ENCODE measurements at places on chromosomes 3 and 15.

DNA sequence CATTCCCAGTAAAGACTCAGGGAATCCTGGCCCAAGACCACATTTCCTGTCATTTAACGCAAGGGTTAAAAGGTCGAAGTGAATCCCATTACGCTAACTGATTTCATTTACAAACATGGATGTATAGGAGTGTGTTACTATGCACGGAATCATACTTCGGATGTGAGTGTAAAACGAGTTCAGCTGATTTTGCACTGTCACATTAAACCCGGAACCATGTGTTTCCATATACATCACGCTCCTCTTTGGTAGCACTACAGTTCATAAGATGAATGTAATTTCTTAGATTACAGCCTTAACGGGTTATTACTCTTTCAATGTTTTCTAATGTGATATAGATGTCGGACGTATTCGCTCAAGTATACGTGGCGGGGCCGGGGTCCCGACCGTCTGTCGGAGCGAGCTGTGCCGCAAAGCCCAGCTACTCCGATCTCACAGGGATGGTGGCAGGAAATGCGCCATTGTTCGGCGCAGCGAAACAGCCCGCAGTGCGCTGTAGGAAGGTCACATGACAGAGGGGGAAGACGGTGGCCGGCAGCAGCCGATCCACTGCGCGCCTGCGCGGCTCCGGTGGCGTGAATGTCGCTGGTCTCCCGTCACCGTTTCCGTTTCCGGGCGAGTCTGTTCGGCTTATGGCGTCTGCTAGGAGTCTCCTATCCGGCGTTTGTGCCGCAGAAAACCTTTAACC, 97.3 kb downstream of the NPAP1 start:
- DNase-seq = peak; percentile 66

DNA sequence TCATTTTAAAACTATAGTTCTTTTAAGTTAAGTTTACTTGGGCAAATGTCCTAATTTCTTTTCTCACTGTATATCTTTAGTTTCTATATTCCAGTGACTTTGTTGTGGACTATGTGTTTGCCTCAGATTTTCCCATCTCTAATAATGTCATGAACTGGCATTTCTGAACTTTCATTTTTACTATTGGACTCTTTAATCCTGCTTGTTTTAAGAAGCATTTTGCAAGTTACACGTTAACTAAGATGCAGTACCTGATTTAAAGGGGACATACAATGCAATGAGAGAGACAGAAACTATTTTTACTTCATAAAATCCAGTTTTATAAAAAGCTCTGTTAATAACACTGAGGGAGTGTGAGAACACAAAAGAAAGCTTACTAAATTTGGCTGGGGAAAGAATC, 58.6 kb upstream of the PHLDB2 start:
- DNase-seq = no peak

- no peak for DNase-seq
Measured at GRCh38 chr3:13890377-13891016, 10.6 kb upstream of the WNT7A start.

DNA sequence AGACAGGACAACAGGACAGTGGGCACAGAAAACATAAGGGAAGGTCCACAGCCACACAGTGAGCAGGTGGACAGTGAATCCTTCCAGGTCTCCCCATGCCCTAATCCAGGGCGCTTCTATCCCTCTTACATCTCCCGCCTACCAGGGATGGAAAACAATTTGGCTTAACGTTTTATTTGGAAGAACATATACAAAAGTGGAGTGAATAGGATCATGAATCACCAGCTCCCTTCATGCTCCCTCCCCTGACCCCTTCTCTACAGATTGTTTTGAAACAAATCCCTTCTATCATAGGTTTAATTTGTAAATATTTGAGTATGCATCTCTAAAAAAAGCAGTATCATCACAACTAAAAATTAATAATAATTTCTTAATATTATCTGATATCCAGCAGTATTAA, 52.5 kb downstream of the CLDN11 start:
- no peak for DNase-seq

DNA sequence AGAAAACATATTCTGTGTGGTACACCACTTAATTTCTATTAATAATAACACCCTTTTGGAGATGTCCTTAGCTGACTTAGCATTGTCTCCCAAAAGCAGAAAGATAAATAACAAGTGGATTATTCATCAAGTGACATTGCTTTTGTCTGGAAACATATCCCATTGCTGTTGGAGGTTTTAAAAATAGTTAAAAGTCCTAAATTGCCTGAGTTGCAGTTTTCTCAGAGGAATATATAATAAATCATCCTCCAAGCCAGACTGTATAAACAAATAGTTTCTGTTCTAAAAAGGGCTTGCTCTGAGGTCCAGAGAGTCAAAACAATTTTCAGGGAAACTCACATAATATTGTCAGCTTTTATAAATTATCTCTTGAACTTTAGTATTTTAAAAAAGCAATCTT, 60.4 kb upstream of the CD96 start:
- no peak for DNase-seq

GRCh38 chr3:169865176-169865767, 4.5 kb downstream of the LRRC31 start:
- DNase-seq = no peak

DNA sequence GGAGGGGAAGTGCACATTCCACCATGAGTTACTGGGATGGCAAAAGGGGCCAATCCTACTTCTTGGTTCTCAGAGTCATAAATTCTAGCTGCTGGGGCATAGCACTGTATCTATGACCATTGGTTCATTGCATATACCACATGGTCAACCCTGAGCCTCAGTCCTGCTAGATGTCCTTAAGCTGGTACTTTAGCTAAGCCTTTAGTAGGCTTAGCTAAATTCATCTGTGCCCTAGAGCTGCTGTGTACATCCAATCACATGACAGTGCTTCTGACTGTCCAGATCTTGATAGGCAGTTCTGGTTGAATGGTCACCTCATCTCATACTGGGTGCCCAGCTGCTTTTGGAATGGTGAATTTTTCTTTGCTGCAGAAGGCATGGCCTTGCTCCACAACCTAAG, 8.2 kb downstream of the NDUFB4 start:
- no peak for DNase-seq

- no peak for DNase-seq
Measured at GRCh38 chr15:69957175-69957574, 140.5 kb downstream of the TLE3 start.

DNA sequence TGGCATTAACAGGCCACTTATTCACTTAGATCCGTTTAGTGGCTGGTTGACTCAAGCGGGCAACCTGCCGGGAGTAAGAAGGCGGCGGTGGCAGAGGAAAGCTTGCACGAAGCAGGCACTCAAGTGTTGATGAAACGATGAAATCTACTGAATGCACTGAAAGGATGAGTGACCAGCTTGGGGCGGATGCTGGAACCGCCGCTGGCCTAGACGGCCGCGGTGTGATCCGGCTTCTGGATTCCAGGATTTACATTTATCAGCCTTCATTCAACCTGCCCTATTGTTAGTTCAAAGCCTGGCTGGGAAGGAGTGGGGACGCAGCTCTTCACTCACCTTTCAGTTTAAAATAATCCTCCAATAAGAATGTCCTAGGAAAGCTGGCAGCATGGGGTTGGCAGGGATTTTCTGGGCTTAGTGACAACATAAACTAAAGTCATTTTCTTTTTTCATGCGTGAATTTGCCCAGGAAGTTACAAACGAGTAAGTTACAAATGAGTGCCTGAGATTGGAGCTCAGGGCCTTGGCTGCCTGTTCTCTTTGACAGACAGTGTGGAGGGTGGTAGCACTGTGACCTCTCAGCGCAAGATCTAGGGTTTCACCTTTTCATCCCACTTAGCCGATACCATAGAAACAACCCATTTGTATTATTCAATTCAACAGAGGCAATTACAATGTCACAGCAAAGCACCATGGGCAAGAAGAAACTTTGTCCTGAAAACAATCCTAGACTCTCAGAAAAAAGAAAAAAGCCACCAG, 1.1 kb upstream of the PLCH1 start:
- DNase-seq = no peak

GRCh38 chr3:128094295-128095151, 29.1 kb downstream of the RUVBL1 start:
- no peak for DNase-seq

DNA sequence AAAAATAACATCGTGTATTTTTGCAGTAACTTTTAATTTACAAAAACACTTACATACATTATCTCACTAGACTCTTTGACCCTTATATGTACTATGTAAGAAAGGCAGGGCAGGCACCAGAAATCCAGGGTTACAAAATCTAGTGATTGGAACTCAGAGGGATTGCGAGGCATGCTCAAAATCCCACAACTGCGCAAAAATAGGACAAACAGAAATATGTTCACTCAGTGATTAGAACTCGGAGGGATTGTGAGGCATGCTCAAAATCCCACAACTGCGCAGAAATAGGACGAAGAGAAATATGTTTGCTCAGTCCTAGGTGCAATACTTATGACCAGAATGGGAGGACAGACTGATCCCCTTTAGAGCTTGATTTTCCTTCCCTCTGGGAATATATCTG, 79.2 kb upstream of the TGFBR2 start:
- no peak for DNase-seq

DNA sequence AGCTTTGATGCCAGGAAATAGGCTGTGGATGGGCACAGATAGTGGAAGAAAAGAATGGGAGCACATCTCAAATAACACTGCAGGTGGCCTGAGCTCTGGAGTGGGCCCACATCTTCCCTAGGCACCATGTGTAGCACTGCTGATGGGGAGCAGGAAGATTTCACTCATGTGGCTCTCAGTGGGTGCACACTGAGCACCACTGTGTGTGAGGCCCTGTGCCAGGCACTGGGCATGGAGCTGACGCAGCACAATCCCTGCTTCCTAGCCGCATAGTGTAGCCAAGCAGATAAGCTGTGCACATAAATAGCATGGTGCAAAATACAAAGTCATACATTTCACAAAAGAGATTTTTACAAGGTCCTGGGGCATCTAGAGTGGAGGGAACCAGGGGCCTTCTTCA, 101.6 kb downstream of the MOBP start:
- no peak for DNase-seq

DNA sequence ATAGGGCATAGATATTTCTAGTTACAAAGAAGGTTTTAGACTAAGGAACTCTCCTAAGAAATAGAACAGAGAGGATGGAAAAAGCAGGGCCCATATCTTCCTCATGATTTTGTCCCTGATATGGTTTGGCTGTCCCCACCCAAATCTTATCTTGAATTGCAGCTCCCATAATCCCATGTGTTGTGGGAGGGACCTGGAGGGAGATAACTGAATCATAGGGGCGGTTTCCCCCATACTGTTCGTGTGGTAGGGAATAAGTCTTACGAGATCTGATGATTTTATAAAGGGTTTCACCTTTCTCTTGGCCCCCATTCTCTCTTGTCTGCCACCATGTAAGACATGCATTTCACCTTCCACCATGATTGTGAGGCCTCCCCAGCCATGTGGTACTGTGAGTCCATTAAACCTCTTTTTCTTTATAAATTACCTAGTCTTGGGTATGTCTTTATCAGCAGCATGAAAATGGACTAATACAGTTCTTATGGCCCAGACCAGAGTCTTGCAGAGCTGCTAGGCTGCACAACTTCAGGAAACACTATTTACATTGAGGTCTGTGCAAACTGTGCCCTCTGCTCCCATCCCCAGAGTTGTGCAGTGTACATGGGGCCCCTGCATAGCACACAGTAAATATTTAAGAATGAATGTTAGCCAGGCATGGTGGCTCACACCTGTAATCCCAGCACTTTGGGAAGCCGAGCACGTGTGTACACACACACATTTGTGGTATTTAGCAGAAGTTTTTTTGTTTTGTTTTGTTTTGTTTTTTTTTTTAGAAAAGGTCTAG, 20.3 kb upstream of the CA12 start:
- DNase-seq = no peak

DNA sequence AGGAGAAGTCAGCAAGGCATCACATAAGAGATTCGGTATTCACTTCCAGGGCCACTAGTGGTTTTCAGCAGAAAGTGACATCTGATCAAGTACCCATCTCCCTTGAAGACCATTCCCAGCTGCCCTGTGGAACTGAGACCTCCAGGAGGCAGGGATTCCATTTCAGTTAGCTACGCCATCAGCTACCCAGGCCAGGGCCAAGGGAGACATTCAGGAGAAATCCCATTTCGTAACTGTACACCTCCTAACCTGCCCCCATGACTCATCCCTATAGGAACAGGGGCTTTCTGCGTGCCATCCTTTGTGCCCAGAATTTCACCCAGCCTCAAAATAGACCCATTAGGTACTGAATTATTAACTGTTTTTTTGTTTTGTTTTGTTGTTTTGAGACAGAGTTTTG, 24.7 kb downstream of the SPATA12 start:
- no peak for DNase-seq

- DNase-seq = no peak
Measured at GRCh38 chr3:195548501-195548900, 5.4 kb upstream of the PPP1R2 start.

GRCh38 chr15:37148714-37149113, 48.4 kb upstream of the MEIS2 start:
- DNase-seq = no peak

GRCh38 chr3:177948716-177949425, 587.4 kb upstream of the KCNMB2 start:
- no peak for DNase-seq

- no peak for DNase-seq
Measured at GRCh38 chr3:10982782-10983181, 9.8 kb upstream of the SLC6A1 start.

DNA sequence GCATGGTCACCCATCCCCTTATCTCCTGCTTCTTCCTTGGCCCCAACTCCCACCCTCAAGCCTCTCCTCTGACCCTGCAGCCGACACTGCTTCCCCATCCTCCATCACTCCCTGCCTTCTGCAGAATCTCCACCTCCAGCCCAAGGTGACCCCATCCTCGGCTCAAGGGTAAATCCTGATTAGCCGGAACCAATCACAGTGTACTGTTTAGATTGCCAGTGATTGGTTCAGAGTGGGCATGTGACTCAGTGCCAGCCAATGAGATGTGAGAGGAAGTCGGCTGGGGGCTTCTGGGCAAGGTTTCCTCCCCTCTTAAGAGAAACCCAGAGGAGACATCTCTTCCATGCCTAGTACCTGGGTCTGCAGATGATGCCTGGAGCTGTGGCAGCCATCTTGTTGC, 10.3 kb downstream of the CACNA2D2 start:
- DNase-seq = no peak

DNA sequence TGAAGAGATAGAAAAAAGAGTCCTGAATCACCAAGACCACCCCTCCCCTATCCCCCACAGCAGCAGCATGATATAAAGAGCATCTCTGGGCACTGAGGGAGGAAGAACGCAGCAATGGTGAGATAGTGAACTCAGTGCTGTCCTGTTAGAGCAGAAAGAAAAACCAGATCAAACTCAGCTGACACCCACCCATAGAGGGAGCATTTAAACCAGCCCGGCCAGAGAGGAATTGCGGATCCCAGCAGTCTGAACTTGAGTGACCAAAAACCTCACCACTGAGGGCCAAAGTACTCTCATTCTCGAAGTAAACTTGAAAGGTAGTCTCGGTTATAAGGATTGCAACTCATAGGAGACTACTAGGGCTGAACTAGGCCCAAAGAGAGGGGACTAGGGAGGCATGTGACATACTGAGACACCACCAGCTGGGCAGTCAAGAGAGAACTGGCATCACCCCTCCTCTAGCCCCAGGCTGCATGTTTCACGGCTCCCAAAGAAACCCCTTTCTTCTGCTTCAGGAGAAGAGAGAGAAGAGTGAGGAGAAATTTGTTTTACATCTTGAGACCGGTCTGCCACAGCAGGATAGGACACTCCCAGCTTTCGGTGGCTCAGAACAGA, 39.2 kb upstream of the TGFBR2 start:
- no peak for DNase-seq
